H4 (cell line): ENCODE measurements at places on chromosomes 7 and 10.
A peak's percentile ranks its signal among the peaks of the same experiment; 100 is the strongest.

DNA sequence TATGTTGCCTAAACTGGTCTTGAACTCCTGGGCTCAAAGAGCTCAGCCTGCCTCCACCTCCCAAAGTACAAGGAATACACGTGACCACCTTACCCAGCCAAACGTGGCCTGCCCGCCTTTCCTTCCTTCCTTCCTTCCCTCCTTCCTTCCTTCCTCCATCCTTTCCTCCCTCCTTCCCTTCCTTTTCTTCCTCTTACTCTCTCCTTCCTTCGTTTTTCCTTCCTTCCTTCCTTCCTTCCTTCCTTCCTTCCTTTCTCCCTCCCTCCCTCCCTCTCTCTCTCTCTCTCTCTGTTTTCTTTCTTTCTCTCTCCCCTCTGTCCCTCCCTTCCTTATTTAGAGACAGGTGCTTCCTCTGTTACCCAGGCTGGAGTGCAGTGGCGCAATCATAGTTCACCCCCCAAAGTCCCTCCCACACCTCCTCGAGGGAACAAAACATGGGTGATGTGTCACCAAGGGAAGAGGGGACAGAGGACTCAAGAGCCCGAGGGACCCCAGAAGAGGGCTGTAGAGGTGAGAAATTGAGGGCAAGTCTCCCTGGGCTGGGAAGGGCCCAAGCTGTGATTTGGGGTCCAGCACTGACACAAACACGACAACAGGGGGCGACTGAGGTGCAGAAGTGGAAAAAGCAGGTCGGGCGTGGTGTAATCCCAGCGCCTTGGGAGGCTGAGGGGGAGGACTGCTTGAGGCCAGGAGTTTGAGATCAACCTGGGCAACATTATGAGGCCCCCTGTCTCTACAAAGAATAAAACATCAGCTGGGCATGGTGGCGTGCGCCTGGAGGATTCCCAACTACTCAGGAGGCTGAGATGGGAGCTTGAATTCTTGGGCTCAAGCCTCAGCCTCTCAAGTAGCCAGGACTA, 28.1 kb downstream of the EPHB4 start:
- DNase-seq: peak; percentile 65

GRCh38 chr7:26159243-26159642, 7.2 kb downstream of the NFE2L3 start:
- no peak for DNase-seq

DNA sequence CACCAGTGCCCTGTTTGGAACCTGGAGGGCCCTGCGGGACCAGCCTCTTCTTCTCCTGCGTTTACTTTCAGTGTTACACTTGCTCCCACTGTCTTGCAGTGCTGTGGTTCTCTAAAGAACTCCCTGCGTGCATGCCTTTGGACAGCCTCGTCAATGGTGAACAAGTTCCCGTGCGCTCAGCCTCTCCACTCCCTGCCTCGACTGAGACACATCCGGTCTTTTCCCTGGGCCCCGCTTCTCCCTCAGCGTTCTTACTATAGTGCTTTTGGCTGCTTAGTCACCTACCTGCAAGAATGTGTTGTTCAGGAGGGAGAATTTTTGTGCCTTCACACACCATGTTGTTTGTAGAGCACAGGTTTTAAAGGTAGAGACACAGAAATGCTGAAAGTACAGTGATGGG, 520.7 kb upstream of the MKI67 start:
- DNase-seq: no peak

- no peak for DNase-seq
These were observed 136.9 kb downstream of the SNX10 start for GRCh38 chr7:26428571-26428970.

DNA sequence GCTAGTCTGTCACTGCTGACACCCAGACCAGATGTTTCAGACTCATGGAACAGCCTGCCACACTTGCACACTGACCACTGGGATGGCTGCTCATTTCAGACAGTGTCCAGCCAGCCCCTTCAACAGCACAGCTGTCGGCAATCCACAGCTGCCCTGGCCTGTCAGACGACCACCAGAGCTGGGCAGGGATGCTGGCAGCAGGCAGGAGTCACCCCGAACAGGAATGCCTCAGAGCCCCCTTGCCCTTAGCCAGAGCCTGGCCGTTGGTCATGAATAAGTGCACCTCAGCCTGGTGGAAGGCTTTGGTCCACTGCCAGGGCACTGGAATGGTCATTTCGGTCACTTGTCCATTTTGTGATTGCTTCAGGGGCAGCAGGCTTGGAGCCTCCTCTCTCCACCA, 149.6 kb upstream of the TCERG1L start:
- no peak for DNase-seq

- DNase-seq: no peak
These were observed 21.6 kb downstream of the MDFIC start for GRCh38 chr7:114943530-114943929.
